Cerebellar cortex (tissue), 1 donor: ENCODE measurements at places on chromosomes 5 and 9.

- peak; percentile 25 for DNase-seq
Measured at GRCh38 chr9:8750639-8751051, 951.1 kb upstream of the DMAC1 start.

GRCh38 chr5:178486239-178486641, 104.0 kb downstream of the COL23A1 start:
- DNase-seq = no peak

DNA sequence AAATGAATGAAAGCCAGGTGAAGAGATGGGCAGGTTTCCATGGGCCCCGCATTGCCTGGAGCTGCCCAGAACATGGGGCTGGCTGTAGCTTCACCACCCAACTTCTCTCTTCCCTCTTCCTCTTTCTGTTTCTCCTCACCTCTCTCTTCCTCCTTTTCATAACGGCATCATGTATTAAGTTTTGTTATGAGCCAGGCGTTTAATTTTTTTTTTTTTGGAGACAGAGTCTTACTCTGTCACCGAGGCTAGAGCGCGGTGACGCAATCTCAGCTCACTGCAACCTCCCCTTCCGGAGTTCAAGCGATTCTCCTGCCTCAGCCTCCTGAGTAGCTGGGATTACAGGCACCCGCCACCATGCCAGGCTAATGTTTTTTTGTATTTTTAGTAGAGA, 13.0 kb upstream of the SPINK4 start:
- DNase-seq = no peak

DNA sequence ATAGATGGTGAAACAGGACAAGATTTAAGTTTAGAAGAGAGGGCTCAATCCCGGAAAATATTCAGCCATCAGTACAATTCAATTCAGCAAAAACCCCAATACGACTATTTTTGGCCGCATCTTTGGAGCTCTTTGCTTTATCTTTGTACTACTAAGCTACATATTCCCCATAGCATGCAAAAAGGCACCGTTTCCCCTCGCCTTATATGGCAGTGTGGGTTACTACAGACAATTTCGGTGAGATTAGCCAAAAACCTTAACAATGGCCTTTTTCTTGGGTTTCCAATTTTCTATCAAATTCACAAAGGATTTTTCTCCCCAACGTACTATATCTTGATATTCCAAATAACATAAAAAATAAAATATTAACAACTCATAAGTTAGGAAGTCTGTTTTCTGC, 382.6 kb downstream of the BNC2 start:
- no peak for DNase-seq

GRCh38 chr9:99040911-99041582, 63.9 kb upstream of the TGFBR1 start:
- no peak for DNase-seq
